ENCODE measurements at places on chromosomes 16 and 17.

GRCh38 chr16:84043486-84044117, 1.0 kb upstream of the SLC38A8 start:
- DNase-seq, result no peak

DNA sequence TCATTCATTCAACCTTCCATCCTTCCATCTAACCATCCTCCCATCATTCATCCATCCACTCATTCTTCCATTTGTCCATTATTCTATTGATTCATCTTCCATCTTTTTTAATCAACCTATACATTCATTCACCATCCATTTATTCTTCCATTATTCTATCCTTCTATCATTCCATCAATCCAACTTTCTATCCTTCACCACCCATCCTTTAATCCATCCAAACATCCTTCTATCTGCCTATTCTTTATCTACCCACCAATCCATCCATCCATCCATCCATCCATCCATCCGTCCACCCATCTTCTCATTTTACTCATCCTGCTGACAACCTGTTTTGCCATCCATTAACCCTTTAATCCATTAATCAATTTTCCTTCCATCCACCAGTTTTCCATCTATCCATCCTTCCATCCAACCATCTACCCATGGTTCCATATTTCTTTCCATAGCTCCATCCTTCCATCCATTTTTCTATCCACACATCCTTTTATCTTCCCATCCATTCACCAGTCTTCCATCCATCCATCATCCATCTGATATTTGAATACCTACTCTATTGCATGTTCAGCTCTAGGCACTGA, 21.8 kb upstream of the WFDC1 start:
- DNase-seq, result no peak

GRCh38 chr17:17417718-17418181, 59.0 kb upstream of the MED9 start:
- DNase-seq, result no peak

DNA sequence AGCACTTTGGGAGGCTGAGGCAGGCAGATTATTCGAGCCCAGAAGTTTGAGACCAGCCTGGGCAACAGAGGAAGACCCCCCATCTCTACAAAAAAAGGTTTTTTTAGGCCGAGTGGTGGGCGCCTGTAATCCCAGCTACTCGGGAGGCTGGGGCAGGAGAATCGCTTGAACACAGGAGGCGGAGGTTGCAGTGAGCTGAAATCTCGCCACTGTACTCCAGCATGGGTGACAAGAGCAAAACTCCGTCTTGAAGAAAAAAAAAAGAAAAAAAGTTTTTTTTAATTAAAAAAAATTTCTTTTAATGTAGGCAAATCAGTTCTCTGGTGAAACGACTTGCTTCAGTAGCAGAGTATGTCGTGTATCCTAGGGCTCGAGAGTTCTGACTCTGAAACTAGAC, 10.9 kb downstream of the HSD3B7 start:
- DNase-seq, result no peak
